A172 (cell line): ENCODE measurements at places on chromosomes 13 and 19. TPM values are rescaled to one million over a fixed set of nuclear protein-coding genes. Genes with fewer than 3 reads are reported as not detected.

DNA sequence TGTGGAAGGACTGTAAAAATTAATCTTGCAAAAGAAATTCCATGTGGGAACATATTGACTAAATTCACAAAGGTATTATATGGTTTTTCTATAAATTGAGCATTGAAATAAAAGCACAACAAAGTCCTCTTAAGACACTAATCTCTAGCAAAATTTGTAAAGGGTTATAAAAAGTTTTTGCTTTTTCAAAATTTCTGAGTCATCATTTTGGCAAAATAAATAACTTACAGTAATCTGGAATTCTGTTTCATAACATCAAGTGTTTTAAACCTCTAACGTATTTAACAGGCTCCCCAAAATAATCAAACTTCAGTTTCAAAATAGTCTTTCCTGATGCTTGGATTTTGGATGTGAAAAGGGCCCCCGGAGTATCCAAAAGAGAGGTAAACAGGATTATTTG, 26.0 kb downstream of the MED4 start:
- DNase-seq: no peak

DNA sequence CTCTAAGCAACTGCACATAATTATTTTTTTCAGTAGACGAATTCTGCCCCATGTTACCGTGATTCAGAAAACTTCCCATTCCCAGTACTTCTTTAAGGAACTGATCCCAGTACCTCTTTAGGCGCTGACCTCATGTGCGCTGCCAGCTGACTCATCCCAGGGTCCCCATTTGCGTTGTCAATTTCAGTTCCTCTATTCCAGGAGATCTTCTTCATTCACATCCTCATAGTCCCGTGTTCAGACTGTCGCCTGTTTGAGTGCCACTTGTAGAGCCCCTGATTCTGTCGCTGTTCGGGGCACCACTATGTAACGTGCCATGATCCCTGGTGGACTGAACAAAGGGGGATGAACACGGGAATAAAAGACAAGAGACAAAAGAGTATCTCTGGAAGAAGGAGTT, 16.4 kb downstream of the FPR3 start:
- DNase-seq: no peak

Gene ADGRE1
- 0.45 and 1.1 TPM in 2 replicates for total RNA-seq

- DNase-seq: no peak
Observed at GRCh38 chr13:40679480-40679985, 13.1 kb upstream of the FOXO1 start.

Gene ZNF426
- total RNA-seq: 0.17 TPM in 1 of 2 replicates, not detected in the other

Gene OR4F17
- total RNA-seq: not detected in 2 replicates

DNA sequence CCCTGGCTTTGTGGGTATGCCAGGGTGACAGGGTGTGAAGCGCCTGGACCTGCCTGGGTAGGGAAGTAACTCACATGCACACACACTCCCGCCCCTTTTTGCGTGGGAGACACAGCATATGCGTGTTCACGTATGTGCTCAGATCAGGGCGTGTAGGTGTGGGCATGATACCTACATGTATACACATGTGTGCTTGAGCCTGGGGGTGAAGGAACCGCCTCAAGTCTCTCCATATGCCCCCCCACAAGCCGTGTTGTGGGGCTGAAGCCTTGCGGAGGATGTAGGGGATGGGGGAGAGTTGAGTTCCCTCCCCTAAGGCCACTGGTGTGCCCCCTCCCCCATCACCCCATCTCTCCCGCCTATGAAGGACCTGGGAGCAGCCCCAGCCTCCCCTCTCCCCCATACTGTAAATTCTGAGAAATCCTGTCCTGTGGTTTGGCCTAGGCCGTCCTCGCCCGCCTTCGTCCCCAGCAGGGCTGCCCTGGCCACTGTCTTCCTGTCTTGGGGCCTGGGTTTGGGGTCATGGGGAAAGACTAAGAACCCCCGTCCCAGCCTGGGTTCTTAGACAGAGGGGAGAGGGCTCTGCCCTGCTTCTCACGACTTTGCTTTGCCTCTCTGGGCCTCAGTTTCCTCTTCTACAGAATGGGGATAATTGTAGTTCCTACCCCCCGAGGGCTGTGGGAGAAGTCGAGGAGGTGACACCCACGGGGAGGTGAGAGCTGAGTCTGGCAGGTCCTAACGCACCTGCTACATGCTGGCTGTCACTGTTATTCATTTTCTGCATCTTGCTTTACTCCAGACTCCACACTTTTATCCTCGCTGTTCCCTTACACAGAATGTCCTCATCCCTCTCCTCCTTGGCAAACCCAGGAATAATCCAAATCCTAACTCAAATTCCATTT, 14.3 kb downstream of the ACTL9 start:
- DNase-seq: no peak

DNA sequence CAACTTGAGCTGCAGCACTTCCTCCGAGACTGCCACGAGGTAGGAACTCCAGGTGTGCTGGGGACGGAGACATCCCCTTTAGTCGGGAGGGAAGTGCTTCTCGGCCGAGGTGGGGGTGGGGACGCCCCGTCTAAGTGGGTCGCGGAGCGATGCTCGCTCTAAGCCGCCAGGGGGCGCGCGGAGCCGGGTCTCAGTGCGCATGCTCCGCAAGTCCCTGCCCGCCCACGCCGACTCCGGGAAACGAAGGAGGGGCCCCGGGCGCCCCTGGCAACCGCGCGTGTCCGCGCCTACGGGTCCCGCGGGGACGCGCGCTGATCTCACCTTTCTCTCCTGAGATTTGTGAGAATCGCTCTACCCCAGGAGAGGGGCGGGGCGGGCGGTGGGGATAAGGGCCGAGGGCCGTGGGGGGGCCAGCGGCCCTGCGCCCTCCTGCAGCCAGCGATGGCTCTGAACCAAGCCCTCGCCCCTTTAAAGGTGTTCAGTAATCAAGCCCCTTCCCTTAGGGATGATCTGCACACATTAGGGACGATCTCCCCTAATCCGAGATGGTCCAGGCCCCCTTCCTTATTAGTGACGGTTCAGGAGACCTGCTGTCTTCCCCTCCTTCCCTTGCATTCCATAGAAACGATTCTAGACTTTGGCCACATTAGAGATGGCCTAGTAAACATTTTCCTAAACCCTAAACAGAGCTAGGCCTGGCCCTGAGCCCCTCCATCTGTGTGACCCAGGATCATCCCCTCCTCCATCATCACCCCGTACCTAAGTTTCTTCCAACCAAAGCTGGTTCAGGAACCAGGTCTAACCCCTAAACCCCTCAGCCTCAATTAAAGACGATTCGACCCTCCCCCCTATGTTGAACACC, 47.3 kb upstream of the SHKBP1 start:
- peak; percentile 67 for DNase-seq

Gene PTGIR
- 1.1 and 1.6 TPM in 2 replicates for total RNA-seq

Gene ZNF560
- not detected in 2 replicates for total RNA-seq

Gene ABCA7
- total RNA-seq: 5.1 and 8.6 TPM in 2 replicates
